ENCODE measurements at places on chromosomes 5 and 9. TPM values are rescaled to one million over a fixed set of nuclear protein-coding genes. Genes with fewer than 3 reads are reported as not detected.

DNA sequence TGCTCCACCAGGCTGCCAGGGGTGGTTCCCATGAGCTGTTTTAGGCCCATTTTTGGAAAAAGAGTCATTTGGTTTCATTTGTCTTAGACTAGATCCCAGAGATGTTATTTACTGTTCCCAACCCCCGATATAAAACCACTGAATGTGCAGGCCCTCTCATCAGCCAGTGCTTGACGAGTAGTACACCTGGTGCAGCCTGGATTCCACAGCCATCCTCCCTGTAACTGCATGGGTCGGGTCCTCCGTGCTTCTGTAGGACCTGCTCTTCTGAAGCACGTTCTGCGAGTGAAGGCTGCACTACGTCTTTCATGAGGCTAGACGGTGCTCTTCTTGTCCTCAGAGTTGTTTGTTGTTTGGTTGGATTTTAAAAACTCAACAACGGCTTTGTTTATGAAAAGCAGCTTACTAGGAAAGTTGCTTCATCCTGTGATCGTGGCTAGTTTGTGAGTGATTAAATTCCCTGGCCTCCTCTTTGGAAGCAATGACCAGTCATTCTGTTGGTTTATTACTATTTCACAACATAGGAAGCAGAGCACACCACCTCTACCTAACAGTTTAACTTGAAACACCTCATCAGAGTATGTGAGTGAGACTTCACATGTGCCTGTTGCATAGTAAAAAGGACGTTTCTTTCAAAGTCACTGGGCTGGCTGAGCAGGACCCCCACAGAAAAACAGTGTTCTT lies 135.2 kb downstream of the AOPEP start:
- no peak for DNase-seq

DNA sequence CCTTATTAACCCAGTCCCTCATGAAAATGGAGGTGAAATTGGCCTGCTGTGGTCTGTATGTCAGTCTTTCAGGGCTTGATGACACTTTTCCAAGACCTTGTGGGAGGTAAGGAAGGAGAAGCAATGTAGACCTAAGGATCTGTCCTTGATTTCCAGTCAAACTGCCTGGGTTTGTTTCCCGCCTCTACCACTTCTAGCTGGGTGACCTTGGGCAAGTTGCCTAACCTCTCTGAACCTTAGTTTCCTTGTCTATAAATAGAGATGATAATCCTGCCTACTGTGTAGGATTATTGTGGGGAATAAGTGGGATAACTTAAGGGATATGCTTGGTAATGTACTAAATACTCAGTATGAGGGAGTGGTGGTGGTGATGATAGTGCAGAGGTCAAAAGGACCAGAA lies 59.7 kb downstream of the PPARGC1B start:
- no peak for DNase-seq

DNA sequence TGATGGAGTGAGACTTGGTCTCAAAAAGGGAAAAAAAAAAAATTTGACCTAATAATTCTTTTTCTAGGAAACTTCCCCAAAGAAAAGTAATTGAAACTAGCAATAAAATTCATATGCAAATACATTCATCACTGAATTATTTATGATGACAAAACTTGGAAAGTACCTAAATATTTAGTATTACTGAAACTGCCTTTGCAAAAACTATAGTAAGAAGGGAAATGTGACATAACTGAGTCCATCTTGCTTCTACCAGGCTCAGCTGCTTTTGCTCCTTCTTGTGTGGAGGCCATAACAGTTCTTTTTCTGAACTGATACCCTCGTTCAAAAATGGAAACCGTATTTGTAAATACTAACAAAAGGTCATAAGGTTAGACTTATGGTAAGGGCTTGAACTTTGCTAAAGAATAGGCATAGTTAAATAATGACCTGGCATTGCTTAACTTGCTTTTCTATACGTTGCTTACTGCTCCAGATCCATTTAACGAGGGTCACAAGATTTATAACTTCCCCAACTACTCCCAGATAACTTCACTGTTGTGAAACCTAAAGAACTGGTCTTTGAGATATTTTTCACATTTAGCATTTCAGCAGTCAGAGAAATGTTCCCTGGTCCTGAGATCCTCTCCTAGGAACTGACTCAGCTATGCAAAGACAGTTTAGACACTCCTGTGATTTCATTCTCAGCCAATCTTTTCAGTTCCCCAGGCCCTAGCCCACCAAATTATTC lies 68.4 kb downstream of the CFAP95 start:
- no peak for DNase-seq

The ANKRD31 gene
- total RNA-seq = 0.67 TPM

The USP20 gene
- 7.6 TPM for total RNA-seq

DNA sequence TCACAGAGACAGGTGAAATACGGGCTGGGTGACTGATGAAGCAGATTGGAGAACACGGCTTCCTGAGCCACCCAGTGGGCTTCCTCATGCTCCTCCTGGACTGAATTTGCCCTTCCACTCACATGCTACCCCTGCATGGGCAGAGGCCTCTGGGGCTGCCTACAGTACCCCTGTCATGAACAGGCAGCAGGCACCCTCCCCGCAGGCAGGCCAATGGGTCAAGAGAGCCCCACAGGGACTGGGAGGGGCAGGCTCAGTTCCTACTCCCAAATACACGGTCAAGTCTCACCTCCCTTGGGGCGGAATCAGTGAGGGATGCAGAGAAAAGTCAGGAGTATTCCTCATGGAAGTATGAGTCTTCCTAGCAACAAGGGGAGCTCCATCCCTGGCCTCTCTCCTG lies 48.6 kb upstream of the ZBTB43 start:
- no peak for DNase-seq

DNA sequence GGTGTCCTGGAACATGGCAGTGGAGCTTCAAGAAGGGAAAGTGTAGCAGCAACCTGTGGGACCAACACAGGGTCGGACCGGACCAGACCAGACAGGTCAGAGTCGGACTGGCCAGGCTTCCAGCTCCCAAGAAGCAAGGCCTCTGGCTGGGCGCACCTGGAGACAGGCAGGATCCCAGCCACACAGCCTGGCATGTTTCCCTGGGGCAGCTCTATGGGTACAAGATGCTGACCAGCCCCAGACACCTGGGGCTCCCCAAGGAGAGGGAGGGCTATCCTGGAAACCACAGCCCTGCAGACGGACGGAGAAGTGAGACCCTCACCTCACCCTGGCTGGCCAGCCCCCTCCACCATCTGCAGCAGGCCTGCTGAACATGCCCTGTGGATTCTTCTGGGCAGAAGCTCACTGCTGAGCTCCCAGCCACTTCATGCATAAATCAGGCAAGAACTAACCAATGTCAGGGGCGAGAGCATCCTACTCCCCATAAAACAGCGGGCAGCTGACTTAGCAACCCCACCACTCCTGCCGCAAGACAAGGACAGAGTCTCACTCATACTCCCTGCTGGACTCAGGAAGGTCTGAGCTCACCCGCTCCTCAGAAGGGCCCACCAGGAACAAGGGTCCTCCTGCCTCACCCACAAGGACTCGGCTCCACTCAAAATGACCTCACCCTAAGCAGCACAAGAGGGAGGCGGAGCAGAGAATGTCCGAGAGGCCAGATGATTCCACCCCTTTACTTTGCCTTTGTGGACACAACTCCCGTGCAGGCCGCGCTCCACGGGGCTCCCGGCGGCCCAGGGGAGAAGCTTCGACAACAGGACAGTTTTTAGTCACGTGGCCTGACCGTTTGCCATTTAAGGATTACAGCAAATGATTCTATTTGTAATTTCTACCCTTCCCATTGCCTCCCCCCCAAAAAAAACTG lies 2.9 kb upstream of the DPH7 start:
- DNase-seq = no peak

DNA sequence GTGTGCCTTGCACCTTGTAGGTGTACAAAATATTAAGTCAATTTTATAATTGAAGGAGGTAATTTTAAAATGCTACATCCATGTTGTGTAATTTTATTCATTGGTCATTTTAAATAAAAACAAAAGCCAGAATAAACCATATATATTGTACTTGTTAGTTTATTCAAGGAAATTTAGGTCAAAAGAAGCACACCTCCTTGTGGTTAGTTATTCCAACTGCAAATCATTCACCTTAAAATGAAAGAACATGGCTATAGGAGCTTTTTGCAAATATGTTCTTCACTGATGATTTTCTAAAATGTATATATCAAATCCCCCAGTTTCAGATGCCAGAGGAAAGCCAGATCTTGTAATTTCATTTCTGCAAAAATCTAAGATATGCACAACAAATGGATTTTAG lies 5.4 kb upstream of the MOCS2 start:
- DNase-seq = no peak

DNA sequence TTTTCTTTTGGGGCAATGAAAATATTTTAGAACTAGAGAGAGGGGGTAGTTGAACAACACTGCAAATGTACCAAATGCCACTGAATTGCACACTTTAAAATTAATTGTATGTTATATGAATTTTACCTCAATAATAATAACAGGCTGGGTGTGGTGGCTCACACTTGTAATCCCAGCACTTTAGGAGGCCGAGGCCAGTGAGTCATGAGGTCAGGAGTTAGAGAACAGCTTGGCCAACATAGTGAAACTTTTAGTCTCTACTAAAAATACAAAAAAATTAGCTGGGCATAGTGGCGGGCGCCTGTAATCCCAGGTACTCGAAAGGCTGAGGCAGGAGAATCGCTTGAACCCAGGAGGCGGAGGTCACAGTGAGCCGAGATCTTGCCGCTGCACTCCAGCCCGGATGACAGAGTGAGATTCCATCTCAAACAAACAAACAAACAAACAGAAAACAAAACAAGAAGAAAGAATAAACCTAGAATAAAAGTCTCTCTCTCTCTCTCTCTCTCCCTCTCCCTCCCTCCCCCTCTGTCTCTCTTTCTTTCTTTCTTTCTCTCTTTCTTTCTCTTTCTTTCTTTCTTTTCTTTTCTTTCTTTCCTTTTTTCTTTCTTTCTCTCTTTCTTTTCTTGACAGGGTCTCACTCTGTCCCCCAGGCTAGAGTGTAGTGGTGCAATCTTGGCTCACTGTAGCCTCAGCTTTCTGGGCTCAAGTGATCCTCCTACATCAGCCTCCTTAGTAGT lies 91.1 kb downstream of the BASP1 start:
- no peak for DNase-seq

GRCh38 chr9:19554529-19554928 lies 145.7 kb downstream of the ACER2 start:
- DNase-seq = no peak

The MEGF10 gene
- total RNA-seq = not detected

DNA sequence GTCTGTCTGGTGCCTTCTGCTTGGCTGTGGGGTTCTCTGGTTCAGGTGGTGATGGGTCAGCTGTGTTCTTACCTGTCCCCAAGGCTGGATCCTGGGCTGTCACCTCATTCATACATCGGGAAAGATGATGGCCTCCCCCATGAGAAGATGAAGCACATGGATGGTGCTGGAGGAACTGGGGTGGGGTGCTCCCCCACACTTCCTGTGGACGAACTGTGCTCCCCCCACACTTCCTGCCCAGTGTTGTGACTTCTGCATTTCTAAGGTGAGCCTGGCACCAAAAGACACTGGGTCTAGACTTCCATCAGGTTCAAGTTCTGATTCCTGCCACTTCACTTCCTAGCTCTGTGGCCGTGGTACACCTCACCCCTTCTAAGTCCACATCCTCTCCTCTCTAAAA lies 4.3 kb upstream of the SURF6 start:
- no peak for DNase-seq

DNA sequence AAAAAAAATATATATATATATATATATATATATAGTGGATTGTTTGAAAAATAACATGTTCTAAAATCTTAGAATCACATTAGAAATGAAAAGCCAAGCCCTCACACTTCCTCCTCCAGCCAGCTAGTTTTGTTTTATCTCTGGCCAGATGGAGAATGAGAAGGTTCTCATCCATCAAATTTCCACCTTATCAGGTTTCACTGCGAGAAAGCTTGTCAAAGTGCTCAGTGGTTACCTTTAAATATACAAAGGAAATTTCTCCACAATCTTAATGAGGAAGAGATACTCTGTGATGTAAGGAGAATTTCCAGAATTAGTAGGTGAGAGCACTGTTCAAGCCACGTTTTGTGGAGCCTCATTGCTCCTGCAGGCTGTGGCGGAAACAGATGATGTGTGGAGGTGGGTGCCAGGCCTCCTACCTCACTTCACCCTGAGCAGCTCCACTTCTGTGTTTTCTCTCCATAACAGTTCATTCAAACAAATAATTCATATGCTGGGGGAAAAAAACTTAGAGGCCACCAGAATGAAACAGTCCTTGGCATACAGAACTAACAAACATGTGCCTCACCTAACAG lies 71.9 kb downstream of the CDK5RAP2 start:
- no peak for DNase-seq

GRCh38 chr5:161513942-161514341 lies 32.6 kb downstream of the GABRB2 start:
- no peak for DNase-seq
